ENCODE measurements at places on chromosomes 2 and 18.

DNA sequence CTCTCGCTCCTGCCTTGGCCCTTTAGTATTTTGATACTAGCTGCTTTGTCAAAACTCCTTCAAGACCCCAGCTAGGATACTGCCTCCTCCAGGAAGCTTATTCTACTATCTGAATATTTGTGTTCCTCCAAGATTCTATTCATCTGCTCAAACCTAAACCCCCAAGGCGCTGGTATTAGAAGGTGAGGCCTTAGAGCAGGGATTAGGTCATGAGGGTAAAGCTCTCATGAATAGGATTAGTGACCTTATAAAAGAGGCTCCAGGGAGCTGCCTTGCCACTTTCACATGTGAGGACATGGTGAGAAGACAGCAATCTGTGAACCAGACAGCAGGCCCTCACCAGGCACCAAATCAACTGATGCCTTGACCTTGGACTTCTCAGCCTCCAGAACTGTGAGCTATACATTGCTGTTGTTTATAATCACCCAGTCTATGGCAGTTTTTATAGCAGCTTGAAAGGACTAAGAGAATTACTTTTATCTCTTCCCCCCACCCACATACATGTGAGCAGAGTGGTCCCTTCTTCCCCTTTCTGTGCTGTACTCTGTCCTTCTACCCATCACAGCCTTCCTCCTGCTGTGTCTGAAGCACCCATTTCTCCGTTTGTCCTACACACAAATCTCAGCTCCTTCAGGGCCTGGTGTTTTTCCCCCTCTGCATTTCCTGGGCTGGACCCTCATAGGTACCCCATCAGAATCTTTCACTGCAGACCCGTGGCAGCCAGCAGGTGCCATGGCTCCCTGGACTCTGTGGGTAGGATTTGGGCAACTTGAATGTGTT, 54.5 kb downstream of the HS1BP3 start:
- DNase-seq, result no peak

DNA sequence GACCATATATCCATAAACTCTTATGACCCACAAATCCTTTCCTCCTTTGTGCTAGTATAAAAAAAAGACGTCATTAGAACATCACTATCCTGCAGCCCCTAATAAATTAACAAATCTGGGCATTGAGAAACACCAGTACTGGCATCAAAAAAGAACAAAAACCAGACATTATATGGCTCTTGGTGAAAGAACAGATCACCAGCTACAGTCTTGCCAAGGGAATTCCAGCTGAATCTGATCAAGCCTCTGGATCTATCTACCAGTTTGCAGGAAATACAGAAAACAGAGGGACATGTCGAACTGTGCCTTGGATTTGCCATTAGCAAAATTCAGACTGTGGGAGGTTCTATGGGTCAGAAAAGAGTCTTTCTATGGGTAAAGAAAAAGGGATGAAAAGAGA, 93.7 kb upstream of the DDX18 start:
- no peak for DNase-seq

DNA sequence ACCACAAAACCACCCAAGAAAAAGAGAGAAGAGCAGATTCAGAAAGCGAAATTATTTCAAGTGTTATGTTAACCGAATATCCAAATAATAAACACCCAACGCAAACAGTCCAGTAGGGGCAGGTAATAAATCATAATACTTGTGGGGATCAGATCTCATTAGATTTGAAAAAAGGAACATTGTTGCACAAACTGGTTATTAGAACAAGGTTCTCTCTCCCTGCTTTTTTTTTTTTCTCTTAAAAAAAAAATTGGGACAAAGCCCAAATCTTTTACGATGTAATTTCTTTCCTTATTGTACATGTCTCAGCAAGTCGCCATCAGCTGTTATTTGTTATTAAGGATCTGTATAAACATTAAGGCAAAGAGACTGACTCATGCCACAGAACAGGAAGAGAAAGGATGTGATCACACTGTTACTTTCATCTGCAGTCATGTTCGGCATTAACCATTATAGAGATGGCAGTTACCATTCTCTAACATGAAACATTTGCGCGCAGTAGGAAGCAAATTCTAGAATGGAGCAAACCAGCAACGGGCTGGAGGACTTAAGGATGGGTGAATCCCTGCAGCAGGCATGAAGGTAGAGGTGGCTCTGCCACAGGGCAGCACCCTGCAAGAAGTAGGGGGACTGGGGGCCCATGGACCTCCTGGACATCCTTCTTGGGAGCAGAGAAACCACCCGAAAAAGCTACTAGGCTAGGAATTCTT, 42.0 kb downstream of the EPHA4 start:
- DNase-seq, result no peak

DNA sequence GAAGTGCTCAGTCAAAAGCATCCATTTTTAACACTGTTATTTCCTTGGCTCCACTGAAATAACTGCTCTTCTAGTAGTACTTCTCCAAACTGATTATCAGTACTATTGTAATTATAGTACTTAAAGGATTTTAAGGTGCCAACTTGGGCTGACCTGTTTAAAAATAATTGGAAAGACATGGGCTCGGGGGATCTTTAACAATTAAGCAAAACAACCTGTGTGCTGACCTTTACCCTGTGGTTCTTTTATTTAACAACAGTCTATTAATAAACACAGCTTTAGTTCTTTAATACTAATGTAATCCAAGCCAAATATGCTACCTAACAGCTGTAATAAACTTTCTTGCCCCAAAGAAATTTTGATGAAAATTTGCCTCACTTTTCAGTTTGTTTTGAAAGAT, 6.9 kb upstream of the ITPRID2 start:
- no peak for DNase-seq

- no peak for DNase-seq
Observed at GRCh38 chr2:144429396-144430112, 90.4 kb downstream of the ZEB2 start.

DNA sequence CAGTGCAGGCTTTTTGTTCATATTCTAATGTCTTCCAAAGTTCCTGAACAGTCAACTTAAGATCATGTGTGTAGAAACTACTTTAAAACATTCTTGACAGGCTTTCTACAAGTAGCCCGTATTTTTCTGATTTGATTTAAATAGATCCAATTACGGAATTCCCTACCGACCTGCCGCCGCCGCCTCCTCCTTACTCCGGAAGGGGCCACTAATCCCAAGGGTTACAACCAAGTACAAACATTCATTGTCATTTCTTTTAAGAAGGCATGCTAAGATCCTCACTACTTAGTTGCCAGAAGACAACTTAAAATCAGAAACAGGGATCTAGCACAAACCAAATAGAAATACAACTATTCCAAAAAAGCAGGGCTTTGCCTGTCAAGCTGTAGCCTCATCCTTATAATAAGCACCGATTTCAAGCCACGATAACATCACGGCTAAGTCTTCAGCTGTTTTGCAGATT, 784 bp downstream of the WDR33 start:
- no peak for DNase-seq

DNA sequence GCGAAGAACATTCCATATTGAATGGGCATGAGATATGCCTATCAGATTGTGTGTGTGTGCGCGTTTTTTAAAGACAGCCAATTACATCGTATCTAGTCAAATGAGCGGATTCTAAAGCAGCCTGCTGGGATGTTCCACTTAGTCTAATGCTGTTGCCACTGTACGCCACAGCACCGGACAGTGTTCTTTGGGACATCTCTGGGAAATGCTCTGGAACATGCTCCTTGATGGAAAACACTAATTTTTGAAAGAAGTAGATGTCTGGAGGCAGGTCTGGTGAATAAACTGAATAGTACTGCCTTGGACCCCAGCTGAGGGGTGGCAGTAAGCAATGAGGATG, 3.6 kb upstream of the TMEM150A start:
- DNase-seq, result no peak

GRCh38 chr2:15298770-15299169, 262.4 kb downstream of the NBAS start:
- no peak for DNase-seq

DNA sequence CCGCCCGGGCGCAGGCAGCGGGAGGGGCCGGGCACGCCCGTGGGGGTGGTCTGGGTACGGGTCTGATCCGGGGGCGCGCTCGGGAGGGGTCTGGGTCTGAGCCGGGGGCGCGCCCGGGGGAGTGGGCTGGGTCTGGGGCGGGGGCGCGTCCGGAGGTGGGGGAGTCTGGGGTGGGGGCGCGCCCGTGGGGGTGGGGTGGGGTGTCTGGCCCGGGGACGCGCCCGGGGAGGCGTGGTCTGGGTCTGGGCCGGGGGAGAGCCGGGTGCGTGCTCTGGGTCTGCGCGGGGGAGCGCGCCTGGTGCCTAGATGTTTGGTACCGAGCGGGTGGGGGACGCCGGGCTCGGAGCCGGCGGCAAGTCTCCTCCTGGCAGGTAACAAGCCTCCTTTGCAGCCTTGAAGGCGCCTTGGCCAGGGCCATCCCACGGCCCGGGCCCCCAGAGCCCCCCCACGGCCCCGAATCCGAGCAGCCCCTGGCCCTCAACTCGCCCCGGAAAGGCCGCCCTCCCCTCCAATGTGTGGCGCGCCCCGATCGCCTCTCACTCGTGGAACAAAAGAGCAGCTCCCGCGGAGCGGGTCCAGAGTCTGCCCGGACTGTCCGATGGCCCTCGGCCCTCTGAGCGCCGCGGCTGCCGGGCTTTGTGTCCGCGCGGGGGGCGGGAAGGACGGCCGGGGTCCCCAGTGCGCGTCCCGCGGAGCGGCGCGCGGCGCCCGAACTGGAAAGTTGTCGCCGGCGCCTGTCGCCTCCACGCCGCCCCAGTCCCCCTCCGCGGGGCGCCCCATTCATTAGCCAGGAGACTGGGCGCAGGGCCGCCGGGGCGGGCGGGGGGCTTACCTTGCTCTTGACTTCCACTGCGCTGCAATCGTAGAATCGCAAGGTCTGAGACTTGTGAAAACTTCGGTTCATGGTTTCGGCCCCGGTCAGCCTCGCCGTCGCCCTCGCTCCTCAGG, 595 bp downstream of the PARD6G start:
- no peak for DNase-seq

GRCh38 chr18:2494921-2495320, 76.4 kb downstream of the METTL4 start:
- DNase-seq, result no peak

GRCh38 chr2:167595839-167596471, 651.4 kb downstream of the STK39 start:
- no peak for DNase-seq

GRCh38 chr2:107282135-107282534, 396.2 kb upstream of the ST6GAL2 start:
- DNase-seq, result no peak

- DNase-seq, result no peak
Observed at GRCh38 chr2:119248751-119249150, 25.1 kb downstream of the STEAP3 start.
